ENCODE measurements at places on chromosomes 7 and 10.

GRCh38 chr7:21094589-21094988 lies 307.9 kb upstream of the SP8 start:
- DNase-seq: no peak

DNA sequence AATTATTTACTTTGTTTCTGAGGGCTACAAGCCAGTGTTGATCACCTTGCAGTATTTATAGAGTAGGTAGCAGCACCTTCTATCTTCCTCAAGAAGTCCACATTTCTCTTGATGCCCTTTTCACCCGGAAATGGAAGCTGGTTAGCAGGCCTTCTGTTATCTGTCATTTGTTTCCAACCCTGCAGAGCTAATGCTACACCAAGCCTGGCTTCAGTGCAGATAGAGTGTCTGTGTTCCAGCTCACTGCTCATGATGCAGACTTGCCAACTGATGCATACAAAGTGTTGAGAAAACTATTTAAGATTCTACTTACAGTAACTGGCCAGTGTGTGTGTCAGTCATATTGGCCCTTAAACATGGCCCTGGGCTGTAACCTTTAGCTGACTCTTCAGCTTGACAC lies 301.0 kb downstream of the LHFPL3 start:
- DNase-seq: no peak

GRCh38 chr7:138009350-138009653 lies 7.4 kb upstream of the CREB3L2 start:
- no peak for DNase-seq

- no peak for DNase-seq
Measured at GRCh38 chr7:79761876-79762429, 308.5 kb upstream of the MAGI2 start.

DNA sequence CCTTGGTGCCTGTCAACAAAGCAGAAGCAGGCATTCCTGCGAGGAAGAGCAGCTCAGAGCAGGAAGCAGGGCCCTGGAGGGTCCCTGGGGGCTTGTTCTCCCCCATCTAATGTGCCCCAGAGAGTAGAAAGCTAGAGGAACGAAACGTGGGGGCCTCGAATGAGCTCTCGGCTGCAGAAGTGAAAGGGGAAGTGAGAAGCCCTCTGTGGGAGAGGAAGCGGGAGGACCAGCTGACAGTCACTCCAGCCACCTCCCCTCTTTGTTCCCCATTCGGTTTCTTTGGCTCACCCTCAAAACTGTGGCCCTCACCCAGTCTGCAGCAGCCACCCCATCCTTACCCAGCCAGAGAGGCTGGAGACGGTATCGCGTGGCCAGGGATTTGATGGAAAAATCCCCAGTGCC lies 25.0 kb downstream of the C10orf105 start:
- no peak for DNase-seq

Measured in amygdala (tissue), 56 donors.